ENCODE measurements at places on chromosomes 12 and 14.

DNA sequence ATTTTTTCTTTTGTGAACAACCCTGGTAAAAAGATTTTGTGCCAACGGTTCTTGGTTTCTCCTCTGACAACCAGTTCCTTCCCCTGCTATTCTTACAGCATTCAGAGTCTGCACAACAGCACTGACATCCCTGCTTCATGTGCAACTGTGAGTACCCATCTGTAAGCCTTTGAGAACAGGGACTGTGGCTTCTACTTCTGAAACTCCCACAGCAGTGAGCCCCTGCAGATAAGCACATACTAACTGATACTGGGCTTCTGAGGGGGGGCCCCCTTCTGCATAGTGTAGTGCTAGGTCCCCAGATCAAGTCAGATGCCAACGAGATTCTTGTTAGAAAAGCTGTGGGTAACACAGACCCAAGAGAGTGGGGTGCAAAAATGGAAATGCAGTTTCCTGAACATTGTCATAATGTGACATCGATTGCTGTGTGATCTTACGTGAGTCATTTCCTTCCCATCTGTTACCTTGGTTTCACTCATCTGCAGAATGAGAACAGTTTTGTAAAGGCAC, 11.1 kb upstream of the NINJ2 start:
- DNase-seq = no peak

- no peak for DNase-seq
Observed at GRCh38 chr12:116125084-116125483, 152.4 kb downstream of the MED13L start.

DNA sequence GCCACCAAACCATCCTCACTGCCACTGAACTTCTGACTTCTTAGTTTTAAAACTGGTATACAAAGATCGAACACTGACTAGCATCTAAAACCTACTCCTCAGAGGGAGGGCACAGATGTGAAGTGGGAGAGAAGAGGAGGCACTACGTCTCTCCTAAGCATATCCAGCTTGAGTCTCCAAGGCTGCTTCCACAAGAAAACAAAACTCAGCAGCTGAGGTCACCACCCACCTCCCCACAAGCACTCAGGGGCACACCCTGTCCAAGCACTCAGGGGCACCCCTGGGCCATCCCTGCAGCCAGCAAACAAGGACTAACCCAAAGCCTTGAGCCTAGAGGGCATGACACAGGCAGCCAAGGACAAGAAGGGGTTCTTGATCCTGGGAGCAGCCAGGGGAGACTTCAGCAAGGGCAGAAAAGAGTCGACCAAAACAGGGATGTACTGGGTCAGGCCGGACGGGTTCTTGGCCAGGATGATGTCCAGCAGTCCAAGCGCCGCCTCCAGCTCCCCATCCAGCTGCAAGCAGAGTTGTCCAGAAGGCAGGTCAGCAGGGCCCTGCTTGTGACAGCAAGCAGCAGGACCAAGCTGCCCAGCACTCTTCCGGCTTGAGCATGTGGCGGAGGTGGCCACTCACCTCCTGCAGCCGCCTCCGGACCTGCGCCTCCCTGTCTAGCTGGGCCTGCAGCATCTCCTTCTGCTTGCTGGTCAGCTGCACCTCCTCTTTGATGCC, 34.8 kb downstream of the GCN1 start:
- no peak for DNase-seq

DNA sequence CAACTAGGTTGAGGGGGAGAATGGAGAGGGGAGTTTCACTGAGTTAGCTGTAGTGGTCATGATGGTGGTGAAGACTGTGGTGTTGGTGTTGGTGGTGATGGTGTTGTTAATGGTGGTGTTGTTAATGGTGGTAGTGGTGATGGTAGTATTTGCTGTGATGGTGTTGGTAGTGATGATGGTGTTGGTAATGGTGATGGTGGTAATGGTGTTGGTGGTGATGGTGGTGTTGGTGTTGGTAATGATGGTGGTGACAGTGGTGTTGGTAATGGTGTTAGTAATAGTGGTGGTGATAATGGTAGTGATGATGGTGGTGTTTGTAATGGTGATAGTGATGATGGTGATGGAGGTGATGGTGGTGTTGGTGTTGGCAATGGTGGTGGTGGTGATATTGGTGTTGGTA, 9.1 kb downstream of the C1R start:
- no peak for DNase-seq

- no peak for DNase-seq
Observed at GRCh38 chr12:89405626-89406345, 53.5 kb upstream of the DUSP6 start.

DNA sequence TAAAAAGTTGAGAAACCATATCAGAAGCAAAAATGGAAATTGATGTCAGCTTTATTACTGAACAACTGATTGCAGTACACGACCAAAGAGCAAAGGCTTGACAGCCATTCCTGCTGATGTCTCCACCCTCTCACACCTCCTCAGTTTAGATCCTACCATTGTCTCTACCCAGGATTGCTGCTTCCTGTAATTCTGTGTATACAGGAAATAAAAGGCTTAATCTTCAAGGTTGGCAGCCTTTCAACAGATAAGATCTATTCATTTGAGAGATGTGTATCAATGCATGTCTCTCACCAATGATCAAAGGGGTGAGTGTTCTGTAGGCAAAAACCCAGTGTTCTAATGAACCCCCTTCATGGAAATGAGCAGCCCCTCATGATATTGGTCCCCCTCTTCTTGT, 27.0 kb downstream of the SLCO1C1 start:
- no peak for DNase-seq

- no peak for DNase-seq
Observed at GRCh38 chr14:99383472-99384449, 96.9 kb downstream of the SETD3 start.

GRCh38 chr14:106694638-106695393, 1168.4 kb downstream of the TMEM121 start:
- no peak for DNase-seq

GRCh38 chr14:99887407-99887806, 94.2 kb downstream of the EML1 start:
- DNase-seq = no peak

GRCh38 chr12:130017591-130018449, 114.0 kb upstream of the TMEM132D start:
- DNase-seq = no peak

DNA sequence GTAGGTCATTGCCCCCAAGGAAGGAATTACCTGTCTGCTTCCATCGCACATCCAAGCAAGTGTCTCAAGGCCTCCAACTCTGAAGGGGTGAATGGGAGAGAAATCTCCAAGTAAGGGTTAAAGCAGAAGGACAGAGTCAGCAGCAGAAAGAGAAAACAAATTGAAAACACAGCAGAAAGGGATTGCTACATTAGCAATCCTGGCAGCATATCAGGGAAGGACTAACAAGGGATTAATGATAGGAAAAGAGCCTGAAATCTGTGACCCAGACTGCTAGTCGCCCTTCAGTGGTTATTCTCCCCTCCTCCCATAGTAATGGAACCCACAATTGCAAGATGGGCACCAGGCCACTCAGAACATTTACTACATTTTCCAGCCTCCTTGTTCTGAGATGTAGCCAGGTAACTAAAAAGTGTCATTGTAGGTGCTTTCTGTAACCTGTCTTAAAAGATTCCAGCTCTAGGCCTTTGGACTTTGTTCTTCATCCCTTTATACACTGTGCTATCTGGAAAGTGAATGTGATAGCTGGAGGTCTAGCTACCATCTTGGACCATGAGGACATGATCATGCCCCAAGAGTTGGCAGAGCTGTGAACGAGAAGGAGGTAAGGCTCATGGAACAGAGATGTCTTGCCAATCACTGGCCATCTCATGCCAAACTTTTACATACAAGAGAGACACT, 36.0 kb downstream of the MAP3K9 start:
- no peak for DNase-seq

DNA sequence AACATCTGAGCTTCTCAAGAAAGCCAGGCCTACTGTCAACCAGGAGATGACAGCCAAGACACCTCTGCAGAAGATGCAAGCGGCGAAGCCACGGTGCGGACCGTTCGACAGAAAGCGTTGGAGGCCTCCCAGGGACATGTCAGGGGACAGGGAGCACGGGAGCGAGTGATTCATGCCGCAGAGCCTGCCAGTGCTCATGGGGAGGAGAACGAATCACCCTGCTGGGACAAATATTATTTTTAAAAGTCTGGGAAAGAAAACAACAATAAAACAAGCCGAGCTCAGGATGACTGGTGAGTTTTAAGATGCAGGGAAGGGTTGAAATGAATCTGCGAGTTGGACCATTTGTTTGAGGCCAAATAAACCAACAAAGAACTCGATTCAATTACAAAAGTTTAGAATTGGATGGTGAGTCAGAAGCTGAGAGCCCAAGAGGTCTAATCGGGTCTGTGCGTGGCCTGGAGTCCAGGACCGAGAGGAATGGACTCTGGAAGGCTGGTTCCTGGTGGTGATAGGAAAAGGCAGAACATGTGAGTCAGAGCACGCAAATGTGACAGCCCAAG, 91.0 kb downstream of the RBM19 start:
- no peak for DNase-seq

- DNase-seq = no peak
Observed at GRCh38 chr12:106157802-106158201, 19.0 kb upstream of the NUAK1 start.

GRCh38 chr12:32302218-32303173, 96.9 kb upstream of the FGD4 start:
- DNase-seq = no peak

DNA sequence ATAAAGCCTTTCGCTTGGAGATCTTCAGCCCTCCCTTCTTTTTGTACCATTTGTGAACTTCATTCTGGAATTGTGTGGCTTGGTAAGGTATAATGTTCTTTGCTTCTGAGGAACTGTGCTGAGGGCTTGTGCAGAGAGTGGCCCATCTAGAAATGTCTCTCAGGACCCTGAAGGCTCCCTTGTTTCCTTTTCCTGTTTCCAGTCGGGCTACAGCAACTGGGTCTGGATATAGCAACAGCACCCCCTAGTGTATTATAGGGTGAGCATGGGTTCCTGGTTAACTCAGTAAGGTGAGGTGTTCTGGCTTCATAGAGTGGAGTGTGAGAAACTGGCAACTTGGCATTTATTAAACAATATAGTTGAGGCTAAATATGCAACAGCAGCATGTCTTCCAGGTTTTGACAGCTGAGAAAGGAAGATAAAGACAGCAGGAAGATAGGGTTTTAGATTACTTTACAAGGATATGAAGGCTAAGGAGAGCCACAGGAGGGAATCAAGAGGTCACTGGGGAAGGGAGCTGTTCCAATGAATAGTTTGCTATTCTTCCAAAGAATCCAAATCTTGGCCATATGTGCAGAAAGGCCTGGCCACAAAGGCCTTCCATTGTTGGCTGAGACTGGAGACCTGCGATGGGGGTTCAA, 49.1 kb upstream of the RNU6-8 start:
- no peak for DNase-seq

GRCh38 chr12:18923721-18924120, 185.8 kb downstream of the CAPZA3 start:
- DNase-seq = no peak

- no peak for DNase-seq
Observed at GRCh38 chr12:107518868-107519267, 166.7 kb upstream of the PWP1 start.

GRCh38 chr12:58425481-58426392, 484.4 kb downstream of the ATP23 start:
- DNase-seq = no peak

Data from kidney (tissue), 22 donors.